Globus pallidus (tissue), 1 donor: ENCODE measurements at places on chromosomes 16 and 17.

DNA sequence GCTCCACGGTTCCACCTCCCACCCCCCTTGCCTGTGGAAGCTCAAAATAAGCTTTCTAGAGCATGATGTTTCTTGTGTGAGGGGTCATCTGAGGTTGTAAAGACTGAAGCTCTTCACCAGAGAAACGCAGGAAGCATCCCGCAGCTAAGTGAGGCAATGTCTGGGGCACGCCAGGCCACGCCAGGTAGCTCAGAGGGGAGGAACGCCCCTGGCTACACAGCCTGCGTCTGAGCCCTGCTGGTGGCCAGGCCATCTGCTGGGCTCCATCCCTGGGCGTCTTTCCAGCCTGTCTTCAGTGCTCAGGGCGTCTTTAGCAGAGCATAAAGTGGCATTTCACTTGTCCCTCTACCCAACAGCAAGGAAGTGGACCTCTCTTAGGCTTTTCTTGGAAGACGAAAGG, 15.2 kb downstream of the SOCS3 start:
- DNase-seq = no peak

GRCh38 chr17:29190039-29190438, 9.8 kb upstream of the MYO18A start:
- DNase-seq = no peak

- peak; percentile 52 for DNase-seq
Observed at GRCh38 chr17:42050393-42051012, at the start of gene C17orf113. C17orf113 (minus strand) TSS chr17:42050601; CDS start chr17:42043376, 7,225 bp downstream.

DNA sequence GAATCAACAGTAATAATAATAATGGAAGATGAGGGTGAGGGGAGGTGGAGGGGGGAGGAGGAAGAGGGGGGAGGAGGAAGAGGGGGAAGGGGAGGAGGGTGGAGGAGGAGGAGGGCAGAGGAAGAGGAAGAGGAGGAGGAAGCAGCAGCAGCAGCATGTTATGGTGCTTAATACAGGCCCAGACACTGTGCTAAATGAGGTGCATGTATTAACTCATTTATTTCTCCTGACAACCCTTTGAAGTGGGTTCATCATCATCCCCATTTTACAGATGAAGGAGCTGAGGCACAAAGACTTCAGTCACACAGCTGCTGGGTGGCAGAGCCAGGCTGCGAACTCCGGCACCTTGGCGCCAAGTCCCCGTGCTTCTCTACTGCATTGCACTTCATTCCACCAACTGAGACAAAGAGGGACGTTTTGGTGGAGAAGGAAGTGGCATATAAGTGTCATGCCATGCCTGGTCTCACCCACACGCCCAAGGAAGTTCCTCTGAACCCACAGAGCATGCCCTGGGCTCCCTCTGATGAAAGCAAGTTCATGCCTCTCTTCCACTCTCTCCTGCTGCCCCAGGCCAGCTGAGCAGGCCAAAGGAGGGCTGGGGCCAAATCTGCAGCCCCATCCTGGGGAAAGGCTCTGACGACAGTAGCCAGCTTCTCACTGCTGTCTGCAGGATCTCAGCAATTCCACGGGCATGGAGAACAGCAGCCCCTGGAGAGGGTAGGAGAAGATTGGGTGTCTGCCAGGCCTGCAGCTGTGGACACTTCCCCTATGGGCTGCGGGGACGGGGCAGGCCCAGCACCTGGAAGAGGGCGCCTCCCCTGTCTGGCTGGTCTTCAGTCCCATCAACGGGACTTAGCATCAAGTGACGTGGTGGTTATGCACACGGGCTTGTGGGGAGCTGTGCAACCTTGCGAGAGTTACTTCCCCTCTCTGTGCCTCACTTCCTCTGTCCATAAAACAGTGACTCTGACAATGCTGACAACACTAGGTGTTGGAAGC, 21.8 kb downstream of the XYLT1 start:
- no peak for DNase-seq
